NCI-H1417 treated with DMSO at 0.1 percent for 48 hours (cell line): ENCODE measurements at places on chromosomes 6 and 20.

- no peak for DNase-seq
Observed at GRCh38 chr6:28635547-28636158, 110.0 kb downstream of the GPX5 start.

DNA sequence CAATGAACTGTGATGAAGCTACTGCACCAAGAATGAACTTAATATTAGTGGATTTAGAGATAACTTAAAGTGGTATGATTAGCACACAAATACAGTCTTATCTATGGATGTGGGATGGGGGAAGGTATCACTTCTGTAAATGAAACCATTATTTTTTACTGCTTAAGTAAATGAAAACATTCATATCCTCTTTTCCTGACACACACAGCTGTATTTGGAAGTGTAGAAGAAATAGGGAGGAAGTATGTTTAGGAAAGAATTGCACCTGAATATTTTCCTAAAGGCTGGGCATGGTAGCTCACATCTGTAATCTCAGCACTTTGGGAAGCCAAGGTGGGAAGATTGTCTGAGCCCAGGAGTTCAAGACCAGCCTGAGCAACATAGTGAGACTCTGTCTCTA, 96.8 kb downstream of the HIVEP2 start:
- DNase-seq, result no peak

- no peak for DNase-seq
Observed at GRCh38 chr6:44122801-44123200, 4.5 kb downstream of the MRPL14 start.

DNA sequence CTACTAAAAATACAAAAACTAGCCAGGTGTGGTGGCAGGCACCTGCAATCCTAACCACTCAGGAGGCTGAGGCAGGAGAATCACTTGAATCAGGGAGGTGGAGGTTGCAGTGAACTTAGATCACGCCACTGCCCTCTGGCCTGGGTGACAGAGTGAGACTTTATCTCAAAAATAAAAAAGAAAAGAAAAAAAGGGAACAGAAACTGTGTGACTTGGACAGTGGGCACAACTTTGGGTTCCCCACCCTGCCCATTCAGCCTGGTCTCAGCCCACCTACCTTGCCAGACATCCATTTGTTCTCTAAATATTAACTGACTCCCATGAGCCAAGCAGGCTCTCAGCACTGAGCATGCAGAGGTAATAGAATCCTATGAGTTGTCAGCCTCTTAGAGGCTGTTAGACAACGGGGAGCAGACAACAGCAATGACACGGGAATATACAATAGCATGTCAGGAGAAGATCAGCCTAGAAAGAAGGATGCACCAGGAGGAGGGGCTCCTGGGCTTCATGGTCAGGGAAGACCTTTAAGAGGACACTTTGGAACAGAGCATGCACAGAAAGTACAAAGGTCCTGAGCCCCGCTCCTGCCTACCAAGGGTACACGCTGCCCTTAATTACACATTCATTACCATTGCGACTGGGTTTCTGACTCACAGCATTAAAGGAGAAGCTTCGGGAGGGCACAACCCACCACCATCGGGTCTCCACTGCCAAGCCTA, 20.0 kb downstream of the FAM209B start:
- DNase-seq, result no peak

DNA sequence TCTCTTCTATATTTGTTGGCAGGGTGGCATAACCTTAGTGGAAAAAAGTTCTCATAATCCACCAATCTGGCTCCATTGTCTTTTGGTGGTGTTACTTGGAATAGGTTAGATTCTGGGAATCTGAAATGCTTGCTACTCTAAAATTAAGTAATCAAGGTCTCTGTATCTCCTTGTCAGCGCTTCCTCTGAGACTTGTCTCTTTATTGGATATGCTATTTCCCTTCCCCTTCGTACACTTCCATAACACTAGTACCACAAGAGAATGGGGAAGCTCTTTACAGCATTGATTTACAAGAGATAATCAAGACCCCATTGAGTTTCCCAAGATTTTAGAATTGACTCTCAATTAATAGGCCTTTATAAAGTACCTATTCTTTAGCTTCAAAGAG, 280.2 kb downstream of the ADGB start:
- DNase-seq, result no peak
